Fibroblast of skin of left biceps (primary cell): ENCODE measurements at places on chromosomes 11 and 22.

GRCh38 chr11:130047141-130047540 lies 22.6 kb upstream of the APLP2 start:
- no peak for DNase-seq

- no peak for DNase-seq
These were observed 414.1 kb upstream of the DDI1 start for GRCh38 chr11:103622296-103622695.

GRCh38 chr11:8729837-8730696 lies 47.5 kb downstream of the RPL27A start:
- DNase-seq = no peak

DNA sequence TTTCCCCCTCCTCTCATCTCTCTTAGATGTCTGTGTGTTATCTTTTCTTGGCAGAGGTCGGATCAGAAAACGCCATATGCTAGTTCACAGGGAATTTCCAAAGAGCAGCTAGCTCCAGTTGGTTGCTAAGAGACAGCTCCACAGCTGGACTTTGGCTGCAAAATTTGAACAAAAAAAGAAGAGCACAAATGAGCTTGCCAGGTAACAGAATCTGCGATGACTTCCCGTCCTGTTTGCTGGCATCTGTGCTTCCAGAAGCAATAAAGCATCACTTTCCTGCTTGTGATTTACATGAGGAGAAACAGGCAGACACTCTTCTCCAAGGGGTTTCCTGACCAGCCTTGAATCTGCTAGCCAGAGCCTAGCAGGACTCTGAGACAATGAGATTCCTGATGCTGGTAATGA lies 596.0 kb upstream of the B3GAT1 start:
- no peak for DNase-seq

GRCh38 chr22:42399315-42400271 lies 32.6 kb downstream of the NFAM1 start:
- no peak for DNase-seq

DNA sequence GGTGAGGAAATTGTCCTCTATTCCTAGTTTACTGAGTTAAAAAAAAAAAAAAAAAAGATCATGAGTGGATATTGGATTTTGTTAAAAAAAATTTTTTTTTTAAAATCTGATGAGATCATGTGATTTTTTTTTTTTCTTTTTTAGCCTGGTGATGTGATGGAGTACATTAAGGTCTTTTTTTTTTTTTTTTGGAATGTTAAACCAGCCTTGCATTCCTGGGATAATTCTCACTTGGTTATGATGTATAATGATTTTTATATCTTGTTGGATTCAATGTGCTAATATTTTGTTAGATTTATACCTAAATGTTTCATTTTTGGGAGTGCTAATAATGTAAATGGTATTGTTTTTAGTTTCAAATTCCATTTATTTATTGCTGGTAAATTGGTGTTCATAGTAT lies 43.3 kb downstream of the DDX10 start:
- no peak for DNase-seq

DNA sequence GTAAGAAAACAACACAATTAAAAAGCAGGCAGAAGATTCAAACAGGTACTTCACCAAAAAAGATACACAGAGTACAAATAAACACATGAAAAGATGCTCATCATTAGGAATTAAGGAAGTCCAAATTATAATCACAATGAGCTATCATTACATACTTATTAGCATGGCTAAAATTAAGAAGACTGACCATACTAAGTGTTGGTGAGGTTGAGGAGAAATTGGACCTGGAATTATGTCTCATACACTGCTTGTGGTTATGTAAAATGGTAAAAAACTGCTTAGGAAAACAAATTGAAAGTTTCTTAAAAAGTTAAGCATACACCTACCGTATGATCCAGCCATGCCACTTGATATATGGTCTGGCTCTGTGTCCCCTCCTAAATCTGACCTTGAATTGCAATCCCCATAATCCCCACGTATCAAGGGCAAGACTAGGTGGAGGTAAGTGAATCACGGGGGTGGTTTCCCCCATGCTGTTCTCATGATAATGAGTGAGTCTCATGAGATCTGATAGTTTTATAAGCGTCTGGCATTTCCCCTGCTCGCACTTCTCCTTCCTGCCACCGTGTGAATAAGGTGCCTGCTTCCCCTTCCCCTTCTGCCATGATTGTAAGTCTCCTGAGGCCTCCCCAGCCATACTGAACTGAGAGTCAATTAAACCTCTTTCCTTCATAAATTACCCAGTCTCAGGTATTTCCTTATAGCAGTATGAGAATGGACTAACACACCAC lies 4.8 kb downstream of the SAAL1 start:
- no peak for DNase-seq

DNA sequence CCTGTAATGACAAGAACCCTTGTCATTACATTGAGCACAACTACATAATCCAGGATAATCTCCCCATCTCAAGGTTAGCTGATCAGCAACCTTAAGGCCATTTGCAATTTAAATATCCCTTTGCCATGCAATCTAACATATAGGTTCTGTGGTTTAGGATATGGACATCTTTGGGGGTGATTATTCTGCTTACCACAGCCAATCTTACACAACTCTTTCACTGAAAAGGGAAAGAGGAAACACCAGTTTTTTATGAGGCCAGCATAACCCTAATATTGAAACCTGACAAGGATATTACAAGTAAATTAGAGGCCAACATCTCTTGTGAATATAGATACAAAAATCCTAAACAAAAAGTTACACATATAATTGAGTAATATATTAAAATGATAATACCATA lies 78.5 kb downstream of the CYP2R1 start:
- no peak for DNase-seq

DNA sequence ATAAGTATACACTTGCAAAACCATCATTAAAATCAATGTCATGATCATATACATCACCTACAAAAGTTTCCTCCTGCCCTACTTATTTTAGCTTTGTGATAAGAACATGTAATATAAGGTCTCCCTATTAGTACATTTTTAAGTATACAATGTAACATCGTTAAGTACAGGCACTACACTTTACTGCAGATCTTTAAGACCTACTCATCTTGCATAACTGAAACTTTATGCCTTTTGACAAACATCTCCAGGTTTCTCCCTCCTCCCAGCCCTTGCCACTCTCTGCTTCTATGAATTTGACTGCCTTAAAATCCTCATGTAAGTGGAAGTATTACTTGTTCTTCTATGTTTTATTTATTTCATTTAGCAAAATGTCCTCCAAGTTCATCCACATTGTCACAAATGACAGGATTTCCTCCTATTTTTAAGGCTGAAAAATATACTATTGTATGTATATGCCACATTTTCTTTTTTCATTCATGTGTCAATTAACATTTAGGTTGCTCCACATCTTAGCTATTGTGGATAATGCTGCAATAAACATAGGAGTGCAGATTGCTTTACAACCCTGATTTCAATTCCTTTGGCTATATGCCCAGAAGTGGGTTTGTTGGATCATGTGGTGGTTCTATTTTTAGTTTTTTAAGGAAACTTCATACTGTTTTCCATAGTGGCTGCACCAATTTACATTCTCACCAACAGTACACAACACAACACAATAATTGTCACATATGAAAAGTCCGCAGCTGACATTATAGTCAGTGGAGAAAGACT lies 471.1 kb upstream of the ANO3 start:
- peak; percentile 36 for DNase-seq

DNA sequence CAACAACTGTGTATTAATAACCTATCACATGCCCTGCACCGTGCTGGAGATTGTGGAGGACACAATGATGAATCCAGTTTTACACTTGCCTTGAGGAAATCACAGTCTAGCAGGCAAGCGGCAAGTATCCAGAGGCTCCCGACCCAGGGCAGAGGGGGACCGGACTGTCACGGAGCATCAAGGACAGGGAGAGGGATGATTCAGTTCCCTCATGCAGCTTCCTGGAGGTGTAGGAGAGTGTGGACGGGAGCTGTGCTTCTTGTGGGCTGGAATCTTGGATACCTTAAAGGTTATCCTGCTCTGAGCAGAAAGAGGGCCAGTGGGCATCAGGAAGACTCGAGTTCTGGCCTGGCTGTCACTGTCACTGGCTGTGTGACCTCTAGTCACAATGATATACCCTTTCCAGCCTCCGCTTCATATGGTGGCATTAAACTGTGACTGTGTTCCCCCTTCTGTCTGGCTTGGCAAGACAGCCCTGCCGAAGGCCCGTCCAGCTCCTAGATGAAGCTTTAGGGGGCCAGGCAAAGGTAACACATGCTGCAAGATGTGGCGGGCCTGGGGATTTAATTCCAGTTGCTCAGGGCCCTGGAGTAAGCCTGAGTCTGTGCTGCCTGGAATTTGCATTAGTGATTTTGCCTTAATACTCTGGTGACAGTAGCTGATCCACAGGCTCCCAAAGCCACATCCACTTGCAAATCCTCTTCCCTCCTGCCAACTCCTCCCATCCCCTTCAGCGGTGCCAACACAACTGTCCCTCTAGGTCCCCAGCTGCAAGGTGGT lies 162.8 kb downstream of the DSCAML1 start:
- DNase-seq = no peak

GRCh38 chr22:36445158-36445668 lies 36.2 kb downstream of the TXN2 start:
- DNase-seq = no peak

GRCh38 chr11:44865866-44866272 lies 84.8 kb downstream of the TP53I11 start:
- no peak for DNase-seq

DNA sequence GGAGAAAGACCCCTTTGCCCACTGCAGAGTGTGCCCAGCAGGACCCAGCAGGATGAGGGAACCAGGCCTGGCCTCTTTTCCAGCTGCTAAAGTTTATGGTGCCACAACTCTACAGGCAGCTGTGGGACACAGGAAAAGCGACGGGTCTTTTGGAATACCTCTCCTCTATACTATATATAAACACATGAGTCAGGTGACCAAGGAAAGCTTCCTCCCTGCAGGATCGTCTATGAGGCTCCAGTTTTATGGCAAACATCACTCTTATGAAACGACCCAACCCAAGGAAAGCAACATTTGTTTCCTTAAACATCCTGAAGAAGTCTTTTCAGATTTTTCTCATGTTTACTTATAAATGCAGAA lies 102.8 kb upstream of the AKIP1 start:
- no peak for DNase-seq

DNA sequence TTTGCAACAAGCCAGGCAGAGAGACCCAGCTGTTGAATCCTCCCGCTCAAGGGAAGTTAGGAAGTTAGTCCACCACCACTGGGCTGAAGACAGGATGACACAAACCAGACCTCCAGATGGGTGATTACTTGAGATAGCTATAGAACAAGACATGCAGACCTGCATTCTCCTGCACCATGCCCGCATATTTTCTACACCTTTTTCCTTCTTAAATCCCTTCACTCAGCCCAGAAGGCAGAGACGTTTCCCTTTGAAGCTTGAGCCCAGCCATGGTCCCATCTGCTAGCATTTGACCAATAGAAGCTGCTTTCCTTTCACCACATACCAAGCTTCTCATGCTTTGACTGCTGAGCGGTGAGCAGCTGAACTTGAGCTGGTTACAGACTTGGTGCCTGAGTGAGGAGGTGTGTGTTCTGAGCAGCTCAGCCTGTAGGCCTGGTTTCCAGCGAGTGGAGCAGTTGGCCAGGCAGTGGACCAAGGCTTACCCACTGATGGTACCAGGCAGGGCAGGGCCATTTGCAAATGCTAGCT lies 29.2 kb upstream of the CBX6 start:
- DNase-seq = no peak
